ENCODE measurements at places on chromosomes 2 and 18.

- no peaks in the 10 kb centered on the region for H3K27me3 ChIP-seq
- DNase-seq = peak; percentile 3
- no peaks in the 10 kb centered on the region for H3K36me3 ChIP-seq
- no peak overlapping the region for H3K27ac ChIP-seq
These were observed 1038.0 kb upstream of the PIK3C3 start for GRCh38 chr18:40917056-40917455.

DNA sequence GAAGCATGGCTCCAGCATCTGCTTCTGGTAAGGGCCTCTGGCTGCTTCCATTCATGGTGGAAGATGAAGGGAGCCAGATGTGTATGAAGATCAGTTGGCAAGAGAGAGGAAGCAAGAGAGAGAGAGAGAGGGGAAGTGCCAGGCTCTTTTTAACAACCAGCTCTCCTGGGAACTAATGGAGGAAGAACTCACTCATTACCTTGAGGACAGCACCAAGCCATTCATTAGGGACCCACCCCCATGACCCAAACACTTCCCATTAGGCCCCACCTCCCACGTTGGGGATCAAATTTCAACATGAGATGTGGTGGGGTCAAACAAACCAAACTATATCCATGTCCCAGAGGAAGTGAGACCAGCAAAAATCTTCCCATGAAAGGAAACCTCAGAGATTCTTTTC is 124.8 kb upstream of the SIX2 start:
- no peak for DNase-seq
- peaks cover 3% of the 10 kb centered on the region for H3K4me1 ChIP-seq
- H3K27me3 ChIP-seq = no peaks in the 10 kb centered on the region
- no peaks in the 10 kb centered on the region for H3K36me3 ChIP-seq
- no peak overlapping the region for H3K4me3 ChIP-seq

- H3K4me1 ChIP-seq = peaks cover 14% of the 10 kb centered on the region
- no peak overlapping the region for H3K4me3 ChIP-seq
- no peak for DNase-seq
- peaks cover 18% of the 10 kb centered on the region for H3K27me3 ChIP-seq
These were observed 1.6 kb upstream of the PDIA6 start for GRCh38 chr2:10814142-10814541.

GRCh38 chr2:49251766-49252165 is 97.5 kb upstream of the FSHR start:
- H3K27me3 ChIP-seq = no peaks in the 10 kb centered on the region
- no peaks in the 10 kb centered on the region for H3K36me3 ChIP-seq
- peak overlapping the region; percentile 3 for H3K27ac ChIP-seq
- H3K4me1 ChIP-seq = no peaks in the 10 kb centered on the region

GRCh38 chr2:102603904-102604303 is 15.4 kb upstream of the SLC9A2 start:
- H3K36me3 ChIP-seq = no peaks in the 10 kb centered on the region
- no peak overlapping the region for H3K4me3 ChIP-seq
- H3K4me1 ChIP-seq = no peaks in the 10 kb centered on the region
- DNase-seq = no peak

- peaks cover 13% of the 10 kb centered on the region for H3K27me3 ChIP-seq
- H3K4me3 ChIP-seq = no peak overlapping the region
- no peak overlapping the region for H3K27ac ChIP-seq
- H3K4me1 ChIP-seq = no peaks in the 10 kb centered on the region
- H3K36me3 ChIP-seq = no peaks in the 10 kb centered on the region
These were observed 371.7 kb downstream of the TNS1 start for GRCh38 chr2:217631115-217631514.

DNA sequence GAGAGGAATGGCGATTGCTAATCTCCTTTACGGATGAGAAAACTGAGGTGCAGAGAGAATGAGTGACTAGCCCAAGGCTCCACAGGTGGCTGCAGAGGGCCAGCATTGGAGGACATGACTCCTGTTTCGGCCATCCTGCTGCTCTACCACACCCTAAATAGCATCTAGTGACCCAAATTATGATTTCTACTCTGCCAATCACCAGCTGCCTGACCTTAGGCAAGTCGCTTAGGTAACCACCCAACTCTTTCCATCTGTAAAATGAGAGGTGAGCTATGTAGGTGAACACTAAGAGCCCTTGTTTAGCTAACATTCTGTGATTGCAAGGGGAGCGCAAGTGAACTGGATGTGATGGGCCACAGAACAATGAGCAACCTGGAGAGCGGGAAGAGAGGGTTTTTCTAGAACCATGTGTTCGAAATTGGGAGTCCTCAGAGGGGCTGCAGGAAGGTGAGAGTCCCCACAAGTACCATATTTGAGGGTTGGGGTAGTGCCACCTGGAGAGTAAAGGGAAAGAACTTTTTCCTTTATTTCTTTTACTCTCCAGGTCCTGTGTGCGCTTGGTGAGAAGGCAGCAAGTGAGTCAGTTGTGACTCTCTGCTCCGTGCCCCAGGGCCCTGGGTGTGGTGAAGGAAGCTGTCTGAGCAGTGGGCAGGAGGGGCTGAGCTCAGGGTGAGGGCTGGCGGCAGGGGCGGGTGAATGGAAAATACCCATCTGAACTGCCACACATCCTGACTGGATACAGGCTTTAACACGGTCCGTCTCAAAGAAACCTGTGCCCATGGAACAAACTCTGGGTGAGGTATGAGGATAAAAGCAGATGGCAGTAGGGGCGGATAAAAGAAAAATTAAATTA is 2.4 kb downstream of the CYP27C1 start:
- peak overlapping the region; percentile 34 for H3K27ac ChIP-seq
- no peak overlapping the region for H3K4me3 ChIP-seq
- no peaks in the 10 kb centered on the region for H3K27me3 ChIP-seq
- H3K4me1 ChIP-seq = peaks cover 13% of the 10 kb centered on the region
- peak; percentile 45 for DNase-seq

GRCh38 chr18:28002841-28003240 is 174.1 kb downstream of the CDH2 start:
- DNase-seq = no peak
- no peaks in the 10 kb centered on the region for H3K36me3 ChIP-seq
- H3K27me3 ChIP-seq = no peaks in the 10 kb centered on the region
- no peak overlapping the region for H3K27ac ChIP-seq
- no peak overlapping the region for H3K4me3 ChIP-seq
- H3K4me1 ChIP-seq = no peaks in the 10 kb centered on the region

DNA sequence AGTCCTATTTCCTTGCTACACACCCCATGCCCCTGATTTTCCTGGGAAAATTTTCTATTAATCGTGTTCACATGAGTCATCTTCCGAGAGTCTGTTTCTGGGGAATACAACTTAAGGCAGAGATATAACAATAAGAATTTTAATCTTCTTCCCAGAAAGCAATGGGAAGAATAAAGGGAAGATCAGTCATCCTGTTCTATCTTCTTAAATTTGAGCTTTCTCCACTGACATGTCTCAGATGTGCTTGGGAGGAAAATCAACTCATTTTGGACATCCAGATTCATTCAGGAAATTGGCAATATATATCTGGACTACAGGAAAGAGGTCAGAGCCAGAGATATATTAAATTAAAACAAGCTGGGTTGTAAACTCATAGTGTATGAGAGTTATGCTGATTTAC is 62.3 kb upstream of the SPAG16 start:
- no peaks in the 10 kb centered on the region for H3K36me3 ChIP-seq
- H3K4me3 ChIP-seq = no peak overlapping the region
- H3K4me1 ChIP-seq = no peaks in the 10 kb centered on the region
- DNase-seq = no peak
- no peak overlapping the region for H3K27ac ChIP-seq

DNA sequence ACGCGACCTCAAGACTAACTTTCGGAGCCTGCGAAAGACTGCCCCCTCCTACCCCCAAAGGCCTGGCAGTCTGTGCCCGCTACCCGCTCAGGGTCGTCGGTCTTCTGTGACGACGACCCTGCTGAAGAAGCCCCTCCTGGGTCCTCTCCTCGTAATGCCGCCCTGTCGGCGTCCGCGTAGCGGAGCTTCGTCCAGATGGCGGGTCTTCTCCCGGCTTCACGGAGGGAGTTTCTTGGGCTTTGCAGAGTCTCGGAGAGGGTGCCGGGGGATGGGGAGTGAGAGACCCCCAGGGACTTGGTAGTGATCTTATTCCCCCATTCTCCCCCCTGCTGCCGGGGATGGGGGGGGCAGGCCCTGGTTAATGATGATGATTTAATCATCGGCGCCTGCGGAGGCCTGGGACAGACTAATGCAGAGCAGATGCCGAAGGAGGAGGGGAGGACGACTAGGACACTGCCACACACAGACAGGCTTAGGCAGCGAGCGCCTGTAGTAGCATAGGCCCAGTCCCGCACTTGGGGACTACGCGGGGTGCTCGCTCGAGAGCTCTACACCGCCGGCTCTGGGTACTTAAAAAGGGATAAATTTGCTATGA is 528 bp upstream of the PCGF1 start:
- DNase-seq = peak; percentile 63
- H3K27ac ChIP-seq = peak overlapping the region; percentile 59
- peaks cover 35% of the 10 kb centered on the region for H3K27me3 ChIP-seq
- peaks cover 15% of the 10 kb centered on the region for H3K36me3 ChIP-seq
- H3K4me3 ChIP-seq = peak overlapping the region; percentile 80
- H3K4me1 ChIP-seq = peaks cover 35% of the 10 kb centered on the region

DNA sequence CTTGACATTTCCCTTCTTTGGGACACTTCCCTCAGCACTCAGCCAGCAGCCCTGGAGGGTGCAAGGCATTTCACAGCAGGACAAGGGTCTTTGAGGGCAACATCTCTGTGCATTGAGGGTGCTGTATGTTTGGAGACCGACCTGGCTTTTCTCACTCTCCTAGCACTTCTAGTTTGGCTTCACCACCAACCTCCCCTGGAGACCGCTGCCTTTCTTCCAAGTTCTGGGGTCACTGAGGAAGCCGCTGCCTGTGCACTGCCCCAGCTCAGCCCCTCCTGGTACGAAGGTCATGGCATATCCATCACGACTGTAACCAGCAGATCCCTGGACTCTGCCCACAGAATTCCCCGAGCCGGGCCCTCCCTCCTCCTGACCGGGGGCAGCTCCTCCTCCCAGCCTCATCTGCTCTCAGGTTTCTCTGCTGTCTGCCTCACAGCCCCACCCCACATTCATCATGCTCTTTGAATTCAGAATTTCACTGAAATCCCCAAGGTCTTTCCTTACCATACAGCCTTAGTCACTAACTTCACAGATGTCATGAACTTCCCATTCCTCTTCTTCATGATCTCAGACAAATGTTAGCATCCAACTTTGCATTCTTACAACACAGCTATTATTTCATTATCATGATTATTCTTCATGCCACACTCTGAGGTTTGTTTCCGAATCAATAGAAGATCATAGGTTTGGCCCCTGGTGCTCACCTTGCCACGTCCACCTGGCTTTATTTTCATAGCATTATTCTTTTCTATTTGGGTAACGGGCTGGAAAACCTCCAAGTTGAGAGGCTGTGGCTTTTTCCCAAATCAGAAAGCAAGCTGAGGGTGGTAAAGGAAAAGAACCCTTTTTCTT is 113.0 kb upstream of the COPS8 start:
- H3K36me3 ChIP-seq = no peaks in the 10 kb centered on the region
- no peak overlapping the region for H3K27ac ChIP-seq
- no peak overlapping the region for H3K4me3 ChIP-seq

DNA sequence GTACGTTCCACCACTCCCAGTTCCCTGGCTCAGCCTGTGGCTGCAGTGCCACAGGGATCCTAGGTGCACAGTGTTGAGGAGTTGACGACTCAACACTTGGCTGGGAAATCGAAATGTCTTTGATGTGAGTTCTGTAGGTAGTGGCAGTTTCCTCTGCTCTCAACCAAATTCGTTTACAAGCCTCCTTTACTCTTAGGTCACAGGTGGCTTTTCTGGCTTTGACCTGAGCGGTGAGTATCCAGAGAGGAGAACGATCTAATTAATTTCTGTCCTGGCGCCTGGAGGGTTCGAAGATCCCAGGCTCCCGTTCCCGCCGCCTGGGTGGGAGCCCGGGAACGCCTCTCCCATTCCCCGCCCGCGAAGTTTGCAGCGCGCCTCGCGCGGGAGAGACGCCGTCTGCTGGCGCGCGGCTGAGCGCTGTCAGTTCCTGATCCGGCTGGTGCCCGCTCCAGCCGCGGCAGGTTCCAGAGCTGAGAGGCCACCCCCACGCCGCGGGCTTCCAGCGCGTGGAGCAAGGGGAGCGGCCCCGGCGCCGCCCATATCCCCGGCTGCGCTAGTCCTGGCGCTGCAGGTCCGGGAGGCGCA is at the start of gene LAMA3:
Gene LAMA3, plus strand, starts transcription at position 423 of the 585 bp plus-strand sequence. CDS start 231 bp downstream, outside the sequence.
- H3K4me1 ChIP-seq = peaks cover 19% of the 10 kb centered on the region
- H3K4me3 ChIP-seq = peak within 1 kb of the TSS; percentile 68
- no peaks in the 10 kb centered on the region for H3K36me3 ChIP-seq
- DNase-seq = peak; percentile 33
- peaks cover 3% of the 10 kb centered on the region for H3K27me3 ChIP-seq

- DNase-seq = no peak
- H3K4me3 ChIP-seq = no peak overlapping the region
- no peaks in the 10 kb centered on the region for H3K36me3 ChIP-seq
- H3K4me1 ChIP-seq = peaks cover 8% of the 10 kb centered on the region
- no peak overlapping the region for H3K27ac ChIP-seq
These were observed 77.7 kb upstream of the CYP1B1 start for GRCh38 chr2:38153476-38154135.

- no peaks in the 10 kb centered on the region for H3K27me3 ChIP-seq
- H3K36me3 ChIP-seq = peaks cover 49% of the 10 kb centered on the region
- no peak overlapping the region for H3K27ac ChIP-seq
- peak; percentile 70 for DNase-seq
These were observed 9.7 kb downstream of the TMEM18 start for GRCh38 chr2:667332-667999.

- no peak overlapping the region for H3K4me3 ChIP-seq
- H3K27me3 ChIP-seq = no peaks in the 10 kb centered on the region
- no peaks in the 10 kb centered on the region for H3K36me3 ChIP-seq
These were observed 409.7 kb upstream of the PIK3C3 start for GRCh38 chr18:41545091-41545888.

DNA sequence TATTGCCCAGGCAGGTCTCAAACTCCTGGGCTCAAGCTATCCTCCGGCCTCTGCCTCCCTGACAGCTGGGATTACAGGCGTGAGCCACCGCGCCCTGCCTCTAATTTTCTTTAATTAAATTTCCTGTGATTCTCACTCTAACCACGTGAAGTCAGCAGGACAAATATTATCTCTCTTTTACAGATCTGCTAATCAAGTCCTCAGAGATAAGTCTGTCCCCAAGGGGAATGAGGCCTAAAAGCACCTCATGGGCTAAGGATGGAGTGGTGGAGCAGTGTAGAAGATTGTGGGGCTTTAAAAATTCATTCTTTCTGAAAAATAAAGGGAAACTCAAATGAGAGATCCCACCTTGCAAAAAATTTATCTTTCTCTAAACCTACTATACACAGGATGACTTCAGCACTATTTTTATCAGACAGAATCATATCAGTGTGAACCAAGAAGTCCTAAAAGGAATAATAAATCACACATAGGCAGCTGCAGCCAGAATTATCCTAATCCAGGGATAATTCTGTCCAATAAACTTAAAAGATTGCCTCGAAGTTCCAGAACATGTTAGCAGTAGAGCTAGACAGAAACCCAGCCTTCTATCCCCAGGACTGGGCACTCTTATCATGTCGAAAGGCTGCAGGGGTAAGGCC is 38.3 kb upstream of the BMPR2 start:
- no peak overlapping the region for H3K27ac ChIP-seq
- H3K36me3 ChIP-seq = no peaks in the 10 kb centered on the region
- no peak for DNase-seq
- H3K4me3 ChIP-seq = no peak overlapping the region

GRCh38 chr2:63663013-63663864 is 74.5 kb downstream of the MDH1 start:
- no peak overlapping the region for H3K4me3 ChIP-seq
- H3K27ac ChIP-seq = no peak overlapping the region
- H3K27me3 ChIP-seq = no peaks in the 10 kb centered on the region
- no peaks in the 10 kb centered on the region for H3K36me3 ChIP-seq
- DNase-seq = no peak
- H3K4me1 ChIP-seq = peaks cover 2% of the 10 kb centered on the region

GRCh38 chr2:20917287-20917660 is 94.4 kb upstream of the LDAH start:
- H3K4me1 ChIP-seq = peaks cover 35% of the 10 kb centered on the region
- H3K27me3 ChIP-seq = no peaks in the 10 kb centered on the region
- no peaks in the 10 kb centered on the region for H3K36me3 ChIP-seq
- H3K4me3 ChIP-seq = no peak overlapping the region

Measured in mesenchymal stem cell (in vitro differentiated cells and primary cell).